ENCODE measurements at places on chromosomes 12 and 14.

GRCh38 chr14:96762650-96763049 is 34.5 kb upstream of the VRK1 start:
- DNase-seq: no peak

DNA sequence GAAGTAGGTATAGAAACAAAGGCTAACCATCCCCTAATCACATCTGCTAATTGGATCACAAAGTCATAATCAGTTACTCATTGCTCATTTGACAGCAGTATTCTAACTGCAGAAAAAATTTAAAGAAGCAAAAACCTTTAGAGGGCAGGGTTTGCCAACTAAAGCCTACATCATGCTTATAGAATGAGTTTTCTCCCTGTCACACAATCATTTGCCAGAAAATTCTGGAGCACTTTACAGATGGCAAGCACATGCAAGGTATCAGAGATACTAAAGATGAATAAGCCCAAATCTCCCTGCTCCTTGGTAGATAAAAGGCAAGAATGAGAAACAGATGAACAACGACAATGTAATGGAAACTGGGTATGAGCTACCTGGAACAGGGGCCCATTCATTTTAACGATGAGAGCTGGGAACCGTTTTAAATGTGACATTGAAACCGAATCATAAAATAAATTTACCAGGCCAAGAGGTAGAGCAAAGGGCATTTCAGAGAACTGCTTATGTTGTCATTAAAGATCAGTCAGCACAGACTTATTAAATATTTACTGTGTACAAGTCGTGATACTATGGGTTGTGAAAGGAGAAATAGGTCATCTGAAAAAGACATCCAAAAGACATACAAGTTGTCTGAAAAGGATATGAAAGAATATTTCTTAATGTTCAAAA is 211.4 kb upstream of the ABCD2 start:
- no peak for DNase-seq

DNA sequence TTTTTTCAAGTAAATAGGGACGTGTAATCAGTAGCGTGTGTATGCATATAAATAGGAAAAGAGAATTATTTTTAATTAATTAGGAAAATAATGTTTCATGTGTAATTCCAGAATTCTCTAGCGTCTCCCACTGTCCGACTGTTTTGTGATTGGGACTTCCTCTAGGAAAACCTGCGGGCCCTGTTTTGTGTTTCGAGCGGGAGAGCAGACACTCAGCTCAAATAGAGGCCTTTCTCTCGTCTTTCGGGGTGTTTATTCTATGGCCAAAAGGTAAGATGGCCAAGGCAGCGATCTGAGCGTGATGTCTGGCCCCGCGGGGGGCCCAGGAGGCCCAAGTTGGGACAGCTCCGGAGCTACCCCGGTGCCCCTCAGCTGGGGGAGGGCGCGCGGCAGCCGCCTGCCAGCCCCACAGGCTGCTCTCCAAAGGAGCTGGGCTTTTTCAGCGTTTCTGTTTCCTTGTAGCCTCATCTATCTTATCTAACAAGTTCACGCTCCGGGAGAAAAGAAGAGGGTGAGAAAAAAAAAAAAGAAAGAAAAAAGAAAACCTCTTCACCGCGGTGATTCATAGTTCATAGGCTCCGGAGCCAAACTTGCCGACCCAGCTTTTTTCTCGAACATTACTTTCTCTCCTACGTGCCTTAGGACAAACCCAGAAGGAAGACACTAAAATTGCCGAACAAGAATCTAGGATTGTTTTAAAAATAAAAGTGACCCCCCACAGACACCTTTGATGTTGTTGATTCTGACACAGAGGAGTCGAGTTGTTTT is 7.5 kb upstream of the FOXG1 start:
- no peak for DNase-seq

DNA sequence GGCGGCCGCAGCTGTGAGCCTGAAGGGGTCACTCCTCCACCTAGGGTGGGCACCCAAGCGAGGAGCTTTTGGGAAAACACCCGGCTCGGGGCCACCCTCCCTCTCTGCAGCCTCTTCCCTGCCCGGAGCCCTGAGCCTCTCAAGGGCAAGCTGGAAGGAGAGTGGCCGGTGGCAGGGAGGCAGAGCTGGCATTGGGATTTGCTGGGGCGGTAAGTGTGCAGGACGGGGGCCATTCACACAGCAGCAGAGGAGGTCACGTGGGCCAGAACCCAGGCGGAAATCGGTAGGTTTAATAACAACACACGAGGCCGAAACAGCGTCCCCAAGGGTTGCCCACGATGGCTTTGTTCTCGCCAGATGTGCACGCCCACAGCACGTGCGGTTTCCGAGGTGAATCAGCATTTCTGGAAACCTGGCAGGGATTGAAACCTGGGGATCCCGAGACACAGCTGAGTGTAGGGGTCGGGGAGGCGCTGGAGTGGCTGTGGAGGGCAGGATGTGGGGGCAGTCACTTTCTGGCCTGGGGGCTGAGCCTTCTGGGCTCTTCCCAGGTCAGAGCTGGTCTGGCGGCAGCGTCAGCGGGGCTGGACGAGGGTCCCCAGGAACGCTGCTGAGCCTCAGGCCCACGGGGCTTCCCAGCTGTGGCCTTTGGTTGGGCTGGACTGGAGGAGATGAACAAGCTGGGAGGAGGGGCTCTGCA is 23.5 kb downstream of the NOC4L start:
- no peak for DNase-seq

- no peak for DNase-seq
Measured at GRCh38 chr14:92635031-92635430, 113.4 kb downstream of the LGMN start.

DNA sequence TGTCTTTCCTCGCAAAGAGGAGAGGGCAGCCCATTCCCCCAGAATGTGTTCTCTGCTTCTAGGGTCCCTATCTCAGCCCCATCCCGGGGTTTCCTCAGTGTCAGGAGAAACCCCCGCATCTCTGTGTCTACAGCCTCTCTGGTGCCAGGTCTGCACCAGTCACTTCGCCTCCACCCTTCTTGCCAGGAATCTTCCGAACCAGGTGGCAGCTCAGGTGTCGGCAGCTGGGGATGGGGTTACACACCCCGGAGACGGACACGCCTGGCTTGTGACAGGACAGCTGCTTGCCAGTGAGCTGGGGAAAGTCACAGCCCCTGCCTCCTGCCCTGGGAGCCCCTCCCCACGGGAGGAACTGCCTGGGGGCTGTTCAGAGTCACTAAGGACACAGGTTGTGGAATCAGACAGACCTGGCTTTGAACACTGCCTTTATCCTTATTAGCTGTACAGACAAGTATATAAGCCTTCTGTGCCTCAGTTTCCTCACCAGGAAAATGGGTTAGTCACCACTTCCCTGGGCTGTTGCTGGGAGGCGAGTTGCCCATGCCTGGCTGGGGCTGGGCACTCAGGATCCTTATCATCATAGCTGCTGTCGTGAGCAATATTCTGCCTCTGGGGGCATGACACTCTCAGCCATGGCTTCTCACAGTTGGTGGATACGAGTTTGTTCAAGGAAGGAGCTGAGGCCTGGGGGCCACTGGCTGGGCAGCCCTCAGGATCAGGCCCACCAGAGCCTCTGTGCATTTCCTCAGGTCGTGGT is 10.8 kb downstream of the HIP1R start:
- no peak for DNase-seq

Measured in GM04503 (cell line).